ENCODE measurements at places on chromosomes 13 and 19.

DNA sequence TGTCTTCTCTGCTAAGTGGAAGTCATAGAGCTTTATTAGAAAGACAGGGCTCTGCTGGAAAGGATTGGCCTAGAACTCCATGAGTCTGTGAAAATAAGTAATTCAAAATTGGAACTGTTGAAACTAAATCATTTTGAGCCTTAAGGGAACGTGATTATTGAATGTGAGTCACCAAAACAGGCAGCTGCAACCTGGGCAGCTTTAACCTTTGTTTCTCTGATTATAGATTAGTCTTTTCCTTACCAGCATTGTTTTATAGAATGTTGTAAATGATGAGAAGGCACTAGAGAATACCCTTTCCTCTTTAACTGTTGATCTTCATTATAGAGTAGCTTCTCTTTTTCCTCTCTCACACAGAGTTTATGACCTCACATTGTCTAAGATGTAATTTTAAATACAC lies 638.8 kb upstream of the SLITRK6 start:
- no peak for DNase-seq

DNA sequence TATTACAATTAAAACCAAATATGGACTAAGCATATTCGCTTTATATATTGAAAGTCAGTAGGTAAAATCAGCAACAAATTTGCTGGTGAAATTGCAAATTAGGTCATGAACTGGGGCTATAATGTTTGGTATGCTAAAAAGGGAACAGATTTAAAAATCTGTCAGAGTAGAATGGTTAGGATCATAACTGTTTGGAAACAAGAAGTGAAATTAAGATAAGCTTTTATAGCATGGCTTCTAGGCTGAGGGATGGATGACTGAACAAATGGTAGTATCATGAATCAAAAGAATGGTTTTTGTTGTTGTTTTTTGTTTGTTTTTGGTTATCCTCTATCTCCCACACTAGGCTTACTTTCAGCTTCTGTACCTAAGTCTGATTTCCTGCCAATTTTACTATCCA lies 1090.4 kb downstream of the PCDH9 start:
- DNase-seq = no peak

DNA sequence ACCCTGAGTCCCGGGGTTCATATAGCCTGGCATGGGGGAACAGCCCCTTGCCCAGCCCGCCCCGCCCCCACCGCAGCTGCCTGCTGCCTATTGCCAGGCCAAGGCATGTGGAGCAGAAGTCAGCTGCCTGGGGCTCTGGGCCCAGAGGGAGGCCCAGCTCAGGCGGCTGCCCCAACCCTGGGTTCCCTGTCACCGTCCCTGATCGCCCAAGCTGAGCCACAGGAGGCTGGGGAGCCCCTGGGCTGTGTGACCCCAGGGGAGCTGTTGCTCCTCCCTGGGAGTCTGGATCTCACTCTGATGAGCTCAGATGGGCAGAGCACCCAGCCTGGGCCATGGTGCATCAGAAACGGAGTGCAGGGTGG lies 1.4 kb downstream of the PLIN4 start:
- DNase-seq = no peak

- DNase-seq = no peak
Observed at GRCh38 chr19:38655148-38655824, 7.8 kb downstream of the ACTN4 start.

DNA sequence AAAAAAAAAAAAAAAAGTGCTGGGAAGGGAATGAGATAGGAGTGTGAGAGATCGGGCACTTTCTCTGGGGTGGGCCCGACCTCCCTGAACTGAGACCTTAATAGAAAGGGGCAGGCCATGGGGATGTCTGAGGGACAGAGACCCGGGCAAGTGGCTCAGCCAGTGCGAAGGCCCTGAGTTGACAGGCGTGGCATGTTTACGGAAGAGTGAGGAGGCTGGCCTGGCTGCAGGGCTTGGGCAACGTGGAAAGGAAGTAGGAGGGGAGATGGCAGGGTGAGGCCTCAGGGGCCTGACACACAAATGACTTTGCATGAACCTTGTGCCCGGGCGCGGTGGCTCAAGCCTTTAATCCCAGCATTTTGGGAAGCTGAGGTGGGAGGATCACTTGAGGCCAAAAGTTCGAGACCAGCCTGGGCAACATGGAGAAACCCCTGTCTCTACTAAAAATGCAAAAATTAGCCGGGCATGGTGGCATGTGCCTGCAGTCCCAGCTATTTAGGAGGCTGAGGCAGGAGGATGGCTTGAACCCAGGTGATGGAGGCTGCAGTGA lies 13.9 kb downstream of the FCHO1 start:
- DNase-seq = no peak

DNA sequence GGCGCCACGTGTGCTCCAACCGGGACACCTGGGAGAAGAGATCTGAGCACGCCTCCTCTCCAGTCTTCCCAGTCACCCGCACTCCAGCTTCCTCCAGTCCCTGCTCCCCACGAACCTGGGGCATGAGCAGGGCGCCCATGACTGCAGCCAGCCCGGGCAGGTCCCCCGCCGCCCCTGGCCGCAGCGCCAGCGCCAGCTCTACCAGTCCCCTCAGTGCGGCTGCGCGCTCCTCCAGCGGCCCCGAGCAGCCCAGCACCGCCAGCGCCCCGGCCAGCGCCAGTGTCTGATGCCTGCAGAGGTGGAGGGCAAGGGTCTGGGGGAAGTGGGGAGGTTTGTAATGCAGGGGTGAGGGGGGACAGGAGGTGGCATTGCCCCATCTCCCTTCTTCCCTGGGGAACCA lies 13.1 kb downstream of the SH2D3A start:
- no peak for DNase-seq

DNA sequence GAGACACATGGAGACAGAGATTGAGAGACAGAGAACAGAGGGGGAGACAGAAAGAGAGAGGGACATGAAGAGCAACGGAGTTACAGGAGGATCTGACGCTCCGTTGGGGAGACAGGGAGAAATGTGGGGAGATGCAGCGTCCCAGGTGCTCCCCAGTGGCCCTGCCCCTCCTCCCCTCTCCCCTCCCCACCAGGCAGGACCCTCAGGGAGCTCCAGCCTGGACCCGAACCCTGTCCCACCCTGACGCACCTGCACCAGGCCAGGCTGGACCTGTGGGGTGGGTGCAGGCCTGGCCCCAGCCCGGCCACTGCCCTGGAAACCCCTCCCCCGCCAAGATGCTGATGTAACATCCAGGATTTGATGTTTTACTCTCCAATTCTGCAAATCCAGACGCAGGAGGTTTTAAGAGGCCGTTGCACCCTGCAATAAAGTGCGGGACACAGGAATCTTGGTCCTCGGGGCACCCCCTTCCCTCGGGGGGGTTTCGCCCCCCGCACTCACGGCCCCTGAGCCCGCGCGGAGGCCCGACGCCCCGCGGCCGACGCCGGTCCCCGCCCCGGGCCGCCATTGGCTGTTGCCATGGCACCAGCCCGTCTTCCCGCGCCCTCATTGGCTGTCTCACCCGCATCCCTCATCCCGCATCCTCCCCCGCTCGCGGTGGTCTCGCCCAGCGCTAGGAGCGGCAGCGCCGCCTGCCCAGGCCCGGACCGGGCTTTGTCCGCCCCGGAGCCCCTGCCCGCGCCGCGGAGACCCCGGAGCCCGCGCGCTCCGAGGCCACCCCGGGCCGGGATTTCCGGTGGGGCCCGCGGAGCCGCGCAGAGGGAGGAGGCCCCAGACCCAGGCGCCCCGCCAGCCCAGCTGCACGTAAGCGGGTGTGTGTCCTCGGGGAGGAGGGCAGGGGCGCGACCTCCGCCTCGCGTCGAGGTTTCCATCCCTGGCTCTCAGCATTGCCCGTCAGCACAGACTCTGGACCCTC lies at the start of gene APC2:
APC2 (plus strand) TSS at position 655 of the 976 bp plus-strand sequence. CDS start 2,881 bp downstream, outside the sequence.
- no peak for DNase-seq

- DNase-seq = no peak
Observed at GRCh38 chr19:1516395-1516753, 3.6 kb upstream of the ADAMTSL5 start.

DNA sequence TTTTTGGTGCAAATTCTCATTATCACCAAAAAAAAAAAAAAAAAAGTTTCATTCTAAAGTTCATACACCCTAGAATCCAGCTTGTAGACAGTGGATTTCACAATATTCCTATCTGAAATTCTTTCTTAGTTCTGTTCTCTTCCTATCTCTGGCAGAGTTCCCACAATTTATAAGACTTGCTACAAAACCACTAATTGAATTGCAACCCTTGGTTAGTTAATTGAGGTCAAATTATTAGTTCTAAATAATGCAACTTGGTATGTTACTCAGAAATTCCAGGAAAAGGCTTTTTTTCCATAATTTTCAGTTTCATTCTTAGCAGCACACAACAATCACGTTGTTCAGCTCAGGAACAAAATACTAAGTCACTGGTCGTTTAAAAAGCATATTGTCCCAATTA lies 58.5 kb downstream of the SPATA13 start:
- DNase-seq = no peak

GRCh38 chr13:36101157-36101556 lies 30.0 kb downstream of the DCLK1 start:
- no peak for DNase-seq

GRCh38 chr19:1053176-1054101 lies 13.5 kb upstream of the ARHGAP45 start:
- DNase-seq = no peak

DNA sequence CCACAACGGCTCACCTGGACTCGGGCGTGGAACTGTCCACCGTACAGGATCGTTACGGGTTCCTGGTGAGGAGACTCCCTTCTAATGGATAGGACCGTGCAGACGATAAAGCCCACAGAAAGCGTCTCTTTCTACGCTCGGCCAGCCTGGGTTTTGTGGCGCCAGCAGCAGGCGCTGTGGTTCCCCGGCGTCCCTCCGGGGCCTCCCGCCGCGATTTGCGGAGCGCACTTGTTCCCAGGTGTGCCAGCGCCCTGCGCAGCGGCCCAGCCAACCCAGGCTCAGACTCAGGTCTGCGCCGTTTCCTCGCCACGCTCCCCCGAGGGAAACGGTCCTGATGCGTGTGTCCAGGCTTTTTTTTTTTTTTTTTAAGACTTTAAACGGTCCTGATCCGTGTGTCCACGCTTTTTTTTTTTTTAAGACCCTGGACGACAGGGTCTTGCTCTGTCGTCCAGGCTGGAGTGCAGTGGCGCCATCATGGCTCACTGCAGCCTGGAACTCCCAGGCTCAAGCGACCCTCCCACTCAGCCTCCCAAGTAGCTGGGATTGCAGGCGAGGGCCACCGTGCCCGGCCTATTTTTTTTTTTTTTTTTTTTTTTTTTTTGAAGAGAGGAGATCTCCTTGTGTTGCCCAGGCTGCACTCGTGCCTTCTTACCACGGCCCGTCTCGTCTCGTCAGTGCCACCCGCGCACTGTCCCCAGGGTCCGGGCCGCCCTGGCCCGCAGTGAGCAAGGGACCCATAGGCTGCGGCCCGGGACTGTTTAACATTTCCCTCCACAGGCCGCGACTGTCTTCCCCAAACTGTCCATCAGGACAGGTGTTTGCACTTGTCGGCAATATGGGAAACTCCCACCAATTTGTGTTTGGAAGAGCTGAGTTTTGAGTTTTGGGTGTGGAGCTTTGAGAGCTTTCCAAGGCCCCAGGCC lies 23.8 kb downstream of the GJA3 start:
- DNase-seq = no peak
